ENCODE measurements at places on chromosomes 12 and 14. TPM values are rescaled to one million over a fixed set of nuclear protein-coding genes. Genes with fewer than 3 reads are reported as not detected.
A peak's percentile ranks its signal among the peaks of the same experiment; 100 is the strongest.

DNA sequence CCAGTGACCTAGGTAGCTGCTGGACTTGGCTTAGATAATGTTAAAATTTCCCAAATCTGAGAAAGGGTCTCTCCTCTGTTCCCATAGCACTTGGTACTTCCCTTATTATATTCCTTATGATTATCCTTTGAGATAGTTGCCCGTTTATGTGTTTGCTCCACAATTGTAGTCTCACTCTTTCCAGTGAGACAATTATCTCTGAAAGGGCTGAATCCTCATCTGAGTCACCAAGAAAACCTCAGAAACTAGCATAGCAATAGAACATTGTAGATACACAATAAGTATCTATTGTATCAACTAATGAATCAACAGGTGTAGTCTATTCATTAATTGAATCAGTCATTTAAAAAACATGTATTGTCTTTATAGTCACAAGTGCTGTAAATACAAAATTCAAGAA is 119.1 kb upstream of the FAR2 start:
- DNase-seq, result no peak

DNA sequence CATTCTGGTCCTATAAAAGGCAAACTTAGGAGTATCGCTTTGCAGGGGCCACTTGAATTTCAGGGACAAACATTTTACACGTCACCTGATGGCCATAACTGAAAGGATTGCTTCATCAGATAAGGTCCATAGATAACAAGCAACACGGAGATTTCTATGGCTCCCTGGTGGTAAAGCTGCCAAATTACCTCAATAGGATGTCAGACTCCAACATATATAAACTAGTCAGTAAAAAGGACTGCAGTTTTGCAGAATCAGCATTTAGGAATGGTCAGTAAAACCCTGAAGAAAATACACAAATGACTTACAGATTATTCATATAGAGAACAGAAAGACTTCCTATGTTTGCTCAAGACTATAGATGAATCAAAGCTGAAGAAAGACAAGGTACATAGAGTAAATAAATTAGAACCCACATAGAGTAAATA is 66.1 kb upstream of the GRIP1 start:
- DNase-seq, result no peak

DNA sequence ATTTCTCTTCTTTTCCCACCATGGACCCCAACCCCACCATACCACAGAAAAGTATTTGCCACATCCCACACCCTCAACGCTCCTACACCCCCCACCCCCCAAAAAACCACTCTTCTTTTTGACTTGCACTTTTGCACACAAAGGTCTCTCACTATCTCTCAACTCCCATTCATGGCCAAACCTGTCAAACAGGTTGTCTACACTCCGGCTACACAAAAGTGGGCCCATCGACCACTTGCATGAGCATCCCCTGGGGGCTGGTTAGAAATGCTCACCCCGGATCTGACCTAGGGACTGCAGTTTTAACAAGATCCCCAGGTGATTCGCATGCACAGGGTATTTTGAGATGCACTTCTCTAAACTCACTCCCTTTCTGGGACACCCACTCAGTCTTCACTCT is 248.2 kb downstream of the DPF3 start:
- no peak for DNase-seq

DNA sequence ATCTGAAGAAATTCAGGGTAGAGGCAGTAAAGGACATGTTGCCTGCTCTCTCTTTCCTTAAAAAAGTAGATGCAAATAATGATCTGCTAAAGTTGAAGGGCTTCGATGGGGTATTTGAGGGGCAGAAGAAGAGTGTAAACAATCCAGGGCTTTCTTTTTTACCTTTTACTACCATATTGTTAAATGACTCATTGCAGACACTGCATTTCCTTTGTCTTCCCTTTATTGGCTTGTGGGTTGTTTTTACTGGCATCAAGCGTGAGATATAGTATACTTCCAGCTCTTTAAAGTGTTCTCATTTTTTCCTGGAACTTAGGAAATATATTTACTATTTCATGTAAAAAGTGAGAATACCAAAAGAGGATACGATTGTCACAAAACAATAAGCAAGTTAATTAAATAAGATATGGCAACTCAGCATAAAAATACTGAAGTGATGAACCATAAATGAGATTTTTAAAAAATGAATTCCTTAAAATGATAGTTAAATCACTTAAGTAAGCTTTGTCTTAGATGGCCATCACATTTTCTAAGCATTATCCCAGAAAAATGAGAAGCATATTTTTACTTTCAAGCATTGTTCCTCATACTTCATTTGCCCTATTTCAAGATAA is 72.3 kb upstream of the KRAS start:
- no peak for DNase-seq

DNA sequence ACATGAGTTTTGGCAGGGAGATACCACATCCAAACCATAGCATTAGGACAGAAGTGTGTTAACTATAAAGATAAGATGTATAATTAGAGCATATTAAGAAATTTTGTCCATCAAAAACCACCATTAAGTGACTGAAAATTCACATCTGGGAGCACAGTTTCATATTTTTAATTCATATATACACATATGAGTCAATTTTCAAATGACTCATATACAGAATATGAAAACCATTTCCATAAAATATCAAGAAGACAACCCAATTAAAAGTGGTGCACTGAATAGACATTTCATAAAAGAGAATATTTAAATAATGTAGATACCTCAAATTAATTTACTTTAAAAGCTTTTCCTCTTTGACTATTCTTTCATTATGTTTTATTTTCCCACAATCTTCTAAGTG is 25.3 kb downstream of the MUCL1 start:
- no peak for DNase-seq

GRCh38 chr14:89428173-89428523 is 11.1 kb upstream of the FOXN3 start:
- DNase-seq, result no peak

- no peak for DNase-seq
These were observed 64.2 kb downstream of the LGR5 start for GRCh38 chr12:71503579-71504391.

- DNase-seq, result no peak
These were observed 37.4 kb downstream of the RERG start for GRCh38 chr12:15183821-15184220.

DNA sequence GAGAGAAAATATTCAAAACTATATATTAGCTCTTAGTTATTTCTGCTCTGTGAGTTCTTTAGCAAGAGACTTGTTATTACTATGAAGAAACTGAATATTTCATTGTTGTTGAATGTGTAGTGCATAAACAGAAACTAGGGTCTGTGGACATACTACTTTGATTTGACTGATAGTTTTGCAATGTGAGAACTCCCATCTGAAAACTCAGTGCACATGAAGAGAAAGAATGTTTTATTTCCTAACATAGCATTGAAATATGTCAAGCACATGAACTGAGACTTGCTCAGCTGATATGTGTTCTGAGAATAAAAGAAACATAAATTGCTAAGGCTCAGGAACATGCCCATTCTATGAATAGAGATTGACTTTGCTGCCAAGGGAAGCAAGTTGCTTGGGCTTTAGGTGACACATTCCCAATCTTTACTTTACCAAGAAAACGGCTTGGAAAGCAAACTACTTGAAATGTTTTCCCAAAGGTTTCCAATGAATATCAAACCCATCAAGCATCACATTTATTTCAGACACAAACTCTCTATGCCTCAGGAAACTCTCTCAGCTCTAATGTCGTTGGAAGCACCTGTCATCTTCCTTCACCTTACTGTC is 290.4 kb downstream of the SLC16A7 start:
- DNase-seq, result no peak

- DNase-seq, result peak; percentile 33
These were observed 888 bp downstream of the CCDC88C start for GRCh38 chr14:91416744-91417119.

GRCh38 chr12:42590330-42590934 is 886 bp upstream of the PRICKLE1 start:
- DNase-seq, result peak; percentile 50

GRCh38 chr12:4269279-4269991 is 4.1 kb upstream of the CCND2 start:
- peak; percentile 80 for DNase-seq

DNA sequence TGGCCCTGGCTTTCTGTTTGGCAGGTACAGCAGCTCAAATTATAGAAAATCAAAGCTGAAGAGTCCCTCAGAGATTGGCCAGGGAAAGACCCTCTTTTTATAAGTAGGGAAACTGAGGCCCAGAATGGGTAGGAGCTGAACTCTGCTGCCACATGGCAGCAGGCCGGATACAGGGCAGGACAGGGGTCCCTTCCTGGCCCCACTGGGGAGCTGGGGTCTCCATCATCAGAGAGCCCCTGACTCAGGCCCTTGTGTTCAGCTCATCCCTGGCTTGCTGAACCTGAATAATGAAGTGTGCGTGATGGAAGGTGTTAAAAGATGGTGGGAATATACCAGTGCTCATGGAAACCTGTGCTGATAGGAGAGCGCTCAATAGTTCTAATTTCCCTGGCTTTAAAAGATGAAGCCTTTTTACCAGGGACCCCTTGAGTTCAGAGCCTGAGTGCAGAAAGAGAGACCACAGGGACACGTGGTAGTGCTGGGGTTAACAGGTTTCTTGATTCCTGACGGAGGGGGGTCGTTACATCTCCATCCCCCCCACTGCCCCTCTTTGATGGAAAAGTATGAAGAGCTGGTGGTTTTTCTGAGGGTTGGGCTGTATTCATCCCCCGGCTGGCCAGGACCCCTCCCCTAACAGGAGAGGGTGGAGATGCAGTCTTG is 4.4 kb downstream of the DLK1 start:
- no peak for DNase-seq

GRCh38 chr14:69887740-69888657 is 8.8 kb downstream of the SMOC1 start:
- no peak for DNase-seq

DNA sequence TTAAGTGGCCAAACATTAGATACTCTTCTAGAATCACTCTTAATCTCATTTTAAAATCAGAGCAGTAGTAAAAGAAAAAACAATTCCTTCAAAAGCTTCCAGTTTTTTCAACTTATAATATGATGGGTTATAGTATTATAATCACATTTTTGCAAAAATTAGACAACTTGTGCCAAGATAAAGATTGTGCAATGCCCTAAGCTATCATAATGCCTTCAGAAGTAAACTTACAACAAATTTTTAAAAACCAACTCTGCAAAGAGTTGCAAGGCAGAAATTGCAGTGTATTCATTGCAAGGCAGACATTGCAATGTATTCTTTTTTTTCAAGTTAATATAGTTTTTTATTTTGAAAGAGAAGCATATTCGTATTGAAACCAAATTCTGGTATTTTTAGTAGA is 47.2 kb upstream of the KITLG start:
- no peak for DNase-seq

DNA sequence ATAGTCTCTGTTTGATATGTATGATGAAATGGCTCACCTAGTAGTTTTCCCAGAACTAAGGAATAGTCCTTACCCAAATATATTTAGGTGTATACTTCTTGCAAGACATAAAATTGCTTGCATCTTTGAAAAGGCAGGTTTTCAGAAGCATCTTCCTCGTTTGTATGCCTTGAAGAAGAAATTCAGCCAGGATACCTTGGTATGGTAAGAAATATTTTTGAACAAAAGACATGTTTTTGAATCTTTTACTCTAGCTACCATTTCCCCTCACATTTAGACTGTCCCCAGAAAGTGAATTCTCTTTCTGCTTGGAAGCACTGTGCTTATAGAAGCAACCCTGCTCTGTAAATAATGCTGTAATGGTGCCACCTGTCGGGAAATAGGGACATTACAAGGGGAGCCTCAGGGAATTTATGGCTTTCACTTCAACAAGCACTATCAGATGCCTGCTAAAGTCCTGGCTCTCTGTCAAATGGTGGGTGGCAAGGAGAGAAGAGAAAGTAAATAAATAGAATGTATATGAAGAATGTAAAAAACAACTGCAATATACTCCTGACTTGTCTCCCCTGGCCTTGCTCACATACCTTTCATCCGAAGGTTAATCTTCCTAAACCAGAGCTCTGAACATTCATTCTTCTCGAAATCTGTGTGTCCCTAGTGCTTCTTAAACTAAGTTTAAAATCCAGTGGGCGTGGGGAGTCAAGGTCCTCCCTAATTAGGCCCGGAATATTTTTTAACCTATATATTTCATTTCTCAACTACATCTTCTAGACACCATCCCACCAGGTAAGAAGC is 6.1 kb downstream of the CCDC184 start:
- DNase-seq, result peak; percentile 69

GRCh38 chr12:125332900-125333299 is 267.7 kb downstream of the AACS start:
- no peak for DNase-seq

Gene ST8SIA1
- under 0.01 TPM for total RNA-seq

Gene CISTR
- not detected for total RNA-seq

Gene RD3L
- not detected for total RNA-seq

Gene LIN7A
- 0.66 TPM for total RNA-seq

Gene SIX6
- total RNA-seq, result not detected

Gene C14orf132
- 4.4 TPM for total RNA-seq

Gene TAS2R43
- total RNA-seq, result 4.9 TPM

Gene AHNAK2
- total RNA-seq, result 3.6 TPM
